Pancreas (tissue), 10 donors: ENCODE measurements at places on chromosomes 3 and 15. TPM values are rescaled to one million over a fixed set of nuclear protein-coding genes. Genes with fewer than 3 reads are reported as not detected.
A peak's percentile ranks its signal among the peaks of the same experiment; 100 is the strongest.

- no peaks in the 10 kb centered on the region for H3K36me3 ChIP-seq
- H3K4me3 ChIP-seq = no peak overlapping the region
- no peak overlapping the region for H3K27ac ChIP-seq
- H3K27me3 ChIP-seq = no peaks in the 10 kb centered on the region
Observed at GRCh38 chr15:58873267-58873666, 60.2 kb downstream of the SLTM start.

DNA sequence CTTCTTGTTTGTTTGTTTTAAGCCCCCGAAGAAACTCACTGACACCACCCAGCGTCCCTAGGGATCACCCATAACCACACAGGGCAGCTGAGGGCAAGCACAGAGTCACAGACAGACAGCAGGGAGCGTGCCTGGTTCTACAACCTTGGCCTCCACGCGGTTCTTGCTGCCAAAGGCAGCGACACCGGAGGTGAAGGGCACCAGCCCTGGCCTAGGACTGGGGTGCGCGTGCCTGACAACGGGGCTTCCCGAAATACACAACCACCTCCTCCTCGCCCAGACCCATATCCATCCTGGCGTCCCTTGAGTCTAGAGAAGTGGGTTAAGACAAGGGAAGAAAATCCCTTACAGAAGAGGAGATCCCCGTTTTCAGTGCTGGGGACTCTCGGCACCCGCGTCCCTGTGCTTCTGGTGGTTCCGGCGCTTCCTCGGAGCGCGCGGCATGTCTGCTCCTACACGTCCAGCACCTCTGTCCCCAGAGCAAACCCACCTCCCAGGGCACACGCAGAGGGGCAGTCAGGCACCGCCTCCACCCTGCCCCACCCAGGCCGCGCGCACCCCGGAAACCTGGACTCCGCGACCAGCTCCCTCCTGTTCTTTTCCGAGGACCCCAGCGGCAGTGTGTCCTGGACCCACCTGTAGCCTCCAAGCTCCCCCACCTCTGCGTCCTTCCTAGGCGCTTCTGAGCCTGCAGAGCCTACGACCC, 911 bp downstream of the RFTN1 start:
- H3K4me3 ChIP-seq = peak overlapping the region; percentile 24
- peak; percentile 67 for DNase-seq
- H3K27me3 ChIP-seq = peaks cover 15% of the 10 kb centered on the region
- H3K27ac ChIP-seq = peak overlapping the region; percentile 15

GRCh38 chr3:58180940-58181587, 29.7 kb downstream of the DNASE1L3 start:
- H3K4me1 ChIP-seq = peaks cover 7% of the 10 kb centered on the region
- no peak overlapping the region for H3K27ac ChIP-seq
- no peaks in the 10 kb centered on the region for H3K27me3 ChIP-seq
- no peak for DNase-seq
- H3K36me3 ChIP-seq = no peaks in the 10 kb centered on the region

OSTN gene
- not detected for polyA plus RNA-seq
